Tibial artery (tissue), 4 donors: ENCODE measurements at places on chromosomes 3 and 15.

DNA sequence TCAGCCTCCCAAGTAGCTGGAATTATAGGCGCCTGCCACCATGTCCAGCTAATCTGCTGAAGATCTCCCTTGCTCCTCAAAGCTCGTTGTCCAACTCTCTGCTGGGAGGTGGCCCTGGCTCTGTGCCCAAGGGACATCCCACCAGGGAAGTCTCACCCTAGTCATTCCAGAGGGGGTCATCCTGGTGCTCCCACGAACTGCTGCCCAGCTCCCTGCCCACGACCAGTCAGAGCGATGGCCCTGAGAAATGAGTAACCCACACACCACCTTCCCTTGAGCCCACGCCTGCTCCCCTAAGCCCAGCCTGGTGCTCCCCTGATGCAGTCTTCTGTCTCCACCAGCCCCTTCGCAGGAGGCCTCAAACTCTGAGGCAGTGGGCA, 5.2 kb downstream of the KLHL25 start:
- DNase-seq: no peak

- no peak for DNase-seq
Observed at GRCh38 chr15:82958638-82959037, 6.1 kb upstream of the HOMER2 start.

- no peak for DNase-seq
Observed at GRCh38 chr15:35506272-35506870, 39.6 kb downstream of the DPH6 start.

GRCh38 chr3:59878038-59878427, 828.2 kb upstream of the CFAP20DC start:
- no peak for DNase-seq

DNA sequence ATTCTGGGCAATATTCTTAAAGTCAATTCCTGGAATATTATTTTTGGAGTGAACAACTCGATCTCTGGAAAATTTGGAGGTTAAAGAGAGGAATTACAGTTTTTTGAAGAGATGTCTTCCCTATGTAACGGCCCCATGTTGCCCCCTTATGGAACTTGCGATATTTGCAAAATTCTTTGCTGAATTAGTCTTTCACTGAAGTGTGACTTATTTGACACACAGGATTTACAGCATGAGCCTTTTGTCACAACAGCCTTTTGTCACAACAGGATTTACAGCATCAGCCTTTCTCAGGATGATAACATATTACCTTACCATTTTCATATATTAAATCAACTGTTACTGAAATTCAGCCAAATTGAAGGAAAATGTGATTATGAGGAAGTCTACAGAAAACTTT, 37.8 kb upstream of the SPTSSB start:
- DNase-seq: no peak

GRCh38 chr15:37425541-37425940, 325.2 kb upstream of the MEIS2 start:
- no peak for DNase-seq

DNA sequence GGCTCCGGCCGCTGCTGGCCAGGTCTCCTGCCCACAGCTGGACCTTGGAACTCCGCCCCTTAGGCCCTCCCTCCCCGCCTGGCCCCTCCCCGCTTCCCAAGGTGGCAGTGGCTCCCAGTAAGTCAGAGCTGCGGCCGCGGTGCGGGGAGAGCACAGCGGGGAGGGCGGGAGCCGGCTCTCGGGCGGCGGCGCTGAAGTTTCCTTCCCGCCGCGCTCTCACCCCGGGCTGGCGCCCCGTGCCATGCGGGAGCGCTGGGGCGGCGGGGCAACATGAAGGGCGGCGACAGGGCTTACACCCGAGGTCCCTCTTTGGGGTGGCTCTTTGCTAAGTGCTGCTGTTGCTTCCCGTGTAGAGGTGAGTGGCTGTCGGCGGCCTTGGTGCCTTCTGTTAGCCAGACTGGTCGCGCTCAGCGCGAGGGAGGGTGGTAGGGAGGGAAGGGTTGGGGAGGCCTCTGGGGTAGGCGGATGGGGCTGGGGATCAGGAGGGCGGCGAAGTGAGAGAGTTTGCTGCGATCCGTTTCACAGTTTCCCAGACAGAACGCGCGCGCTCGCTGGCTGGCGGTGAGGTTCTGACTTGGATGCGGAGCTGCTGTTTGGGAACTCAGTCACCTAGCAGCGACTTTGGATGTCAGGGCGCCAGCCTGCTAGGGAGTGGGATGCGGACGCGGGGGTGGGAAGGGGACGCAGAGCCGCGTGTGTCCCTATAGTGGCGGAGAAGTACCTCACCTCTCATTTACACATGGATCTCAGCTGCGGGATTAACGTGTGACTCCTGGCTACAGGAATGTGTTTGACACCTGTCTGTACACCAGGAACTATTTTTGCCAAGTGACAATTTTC, 145.5 kb upstream of the UMPS start:
- DNase-seq: peak; percentile 67
